ENCODE measurements at places on chromosomes 16 and 17.

- peak; percentile 38 for DNase-seq
These were observed 55.8 kb downstream of the NEUROD2 start for GRCh38 chr17:39551879-39552278.

- DNase-seq, result no peak
These were observed 134.3 kb downstream of the CCT6B start for GRCh38 chr17:34827008-34827407.

- DNase-seq, result no peak
These were observed 7.6 kb downstream of the SCPEP1 start for GRCh38 chr17:56985371-56986162.

DNA sequence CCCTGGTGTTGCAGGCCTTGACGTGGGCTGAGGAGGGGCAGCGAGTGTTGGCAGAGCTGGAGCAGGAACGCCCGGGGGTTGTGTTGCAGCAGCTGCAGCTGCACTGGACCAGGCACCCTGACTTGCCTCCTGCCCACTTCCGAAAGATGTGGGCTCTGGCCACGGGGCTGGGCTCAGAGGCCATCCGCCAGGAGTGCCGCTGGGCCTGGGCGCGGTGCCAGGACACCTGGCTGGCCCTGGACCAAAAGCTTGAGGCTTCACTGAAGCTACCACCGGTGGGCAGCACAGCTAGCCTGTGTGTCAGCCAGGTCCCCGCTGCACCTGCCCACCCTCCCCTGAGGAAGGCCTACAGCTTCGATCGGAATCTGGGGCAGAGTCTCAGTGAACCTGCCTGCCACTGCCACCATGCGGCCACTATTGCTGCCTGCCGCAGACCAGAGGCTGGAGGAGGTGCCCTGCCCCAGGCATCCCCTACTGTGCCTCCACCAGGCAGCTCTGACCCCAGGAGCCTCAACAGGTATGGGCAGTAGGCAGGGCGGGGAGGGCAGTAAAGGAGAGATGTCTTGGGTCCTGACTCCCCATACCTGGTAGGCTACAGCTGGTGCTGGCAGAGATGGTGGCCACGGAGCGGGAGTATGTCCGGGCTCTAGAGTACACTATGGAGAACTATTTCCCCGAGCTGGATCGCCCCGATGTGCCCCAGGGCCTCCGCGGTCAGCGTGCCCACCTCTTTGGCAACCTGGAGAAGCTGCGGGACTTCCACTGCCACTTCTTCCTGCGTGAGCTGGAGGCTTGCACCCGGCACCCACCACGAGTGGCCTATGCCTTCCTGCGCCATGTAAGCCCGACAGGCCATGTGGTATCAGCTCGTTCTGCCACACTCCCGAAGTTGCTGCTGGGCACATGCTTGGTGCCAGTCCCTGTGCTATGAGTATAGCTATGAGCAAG, 5.6 kb downstream of the PLEKHG4 start:
- DNase-seq, result peak; percentile 42

- no peak for DNase-seq
These were observed 4.0 kb upstream of the NAE1 start for GRCh38 chr16:66834746-66835145.

GRCh38 chr17:13920413-13920812, 148.9 kb upstream of the COX10 start:
- DNase-seq, result no peak

DNA sequence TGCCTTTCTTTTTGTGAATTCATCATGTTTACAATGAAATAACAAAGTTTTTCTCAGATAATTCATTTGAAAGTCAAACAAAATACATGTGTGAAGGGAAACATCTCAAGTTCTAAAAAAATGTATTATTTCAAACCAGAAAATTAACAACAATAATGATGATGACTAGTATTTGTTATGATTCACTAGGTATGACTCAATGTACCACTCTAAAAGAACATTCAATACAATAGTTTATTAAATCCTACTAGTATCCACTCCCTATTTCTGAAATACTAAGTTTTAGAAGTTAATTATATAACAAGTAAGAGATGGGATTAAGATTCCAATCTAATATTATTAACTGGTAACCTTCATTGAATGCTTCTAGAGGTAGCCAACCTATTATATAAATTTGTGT, 1444.8 kb upstream of the CDH8 start:
- DNase-seq, result no peak

DNA sequence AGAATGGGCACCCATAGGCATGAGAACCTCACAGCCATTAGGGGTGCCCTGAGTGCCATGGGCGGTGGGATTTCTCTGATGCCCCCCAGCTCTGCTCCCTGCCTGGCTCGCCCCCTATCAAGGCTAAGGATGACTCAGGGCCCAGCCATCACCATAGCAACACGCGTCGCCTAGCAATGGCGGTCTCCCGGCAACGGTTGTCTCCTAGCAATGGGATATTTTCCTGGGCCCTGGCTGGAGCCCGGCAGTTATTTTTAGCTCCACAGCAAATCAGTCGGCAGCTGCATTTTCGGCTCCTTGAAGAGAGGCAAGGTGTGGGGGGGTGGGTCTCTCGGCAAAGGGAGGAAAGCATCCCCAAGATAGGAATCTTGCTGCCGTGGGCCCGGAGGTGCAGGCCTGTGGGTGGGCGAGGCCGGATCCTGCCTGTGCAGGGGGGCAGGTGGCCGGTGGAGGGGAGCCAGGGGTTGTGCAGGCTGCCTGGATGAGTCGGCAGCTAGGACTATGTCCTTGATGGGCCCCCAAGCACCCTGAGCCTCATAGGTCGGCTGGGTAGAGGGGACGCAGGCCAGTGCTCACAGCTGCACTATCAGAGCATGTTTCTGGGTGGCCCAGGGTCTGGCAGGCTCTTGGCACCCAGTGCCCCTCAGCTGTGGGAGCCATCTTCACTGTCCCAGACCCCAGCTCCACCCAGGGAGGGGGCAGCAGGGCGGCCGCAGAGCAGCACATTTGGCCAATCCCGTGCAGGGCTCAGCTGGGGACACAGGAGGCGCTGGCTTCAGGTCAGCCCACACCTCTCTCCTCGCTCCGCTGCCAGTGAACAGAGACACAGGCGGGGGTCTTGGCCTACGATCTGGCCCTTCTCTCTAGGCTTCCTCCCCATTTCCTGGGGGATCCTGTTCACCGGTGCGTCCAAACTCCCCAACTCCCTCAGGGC, 4.2 kb upstream of the FBXL16 start:
- DNase-seq, result peak; percentile 86

GRCh38 chr16:5490499-5490898, 392.9 kb upstream of the EEF2KMT start:
- DNase-seq, result peak; percentile 1

DNA sequence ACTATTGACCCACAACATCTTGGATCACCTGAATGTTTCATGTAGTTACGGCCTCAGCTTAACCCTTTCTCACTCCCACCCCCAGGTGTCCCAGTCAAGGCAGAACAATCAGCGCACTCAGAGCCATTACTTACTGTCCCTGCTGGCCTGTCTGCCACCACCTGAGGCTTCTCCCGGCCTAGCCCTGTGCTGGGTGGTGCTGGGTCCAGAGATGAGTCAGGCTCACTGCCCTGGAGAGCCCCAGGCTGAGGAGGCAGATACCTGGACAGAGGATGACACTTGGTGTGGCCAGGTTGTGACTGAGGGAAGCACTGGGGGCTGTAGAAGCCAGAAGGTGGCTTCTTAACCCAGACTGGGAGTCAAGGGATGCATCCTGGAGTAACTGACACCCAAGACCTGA, 4.0 kb upstream of the SLC5A2 start:
- DNase-seq, result no peak

DNA sequence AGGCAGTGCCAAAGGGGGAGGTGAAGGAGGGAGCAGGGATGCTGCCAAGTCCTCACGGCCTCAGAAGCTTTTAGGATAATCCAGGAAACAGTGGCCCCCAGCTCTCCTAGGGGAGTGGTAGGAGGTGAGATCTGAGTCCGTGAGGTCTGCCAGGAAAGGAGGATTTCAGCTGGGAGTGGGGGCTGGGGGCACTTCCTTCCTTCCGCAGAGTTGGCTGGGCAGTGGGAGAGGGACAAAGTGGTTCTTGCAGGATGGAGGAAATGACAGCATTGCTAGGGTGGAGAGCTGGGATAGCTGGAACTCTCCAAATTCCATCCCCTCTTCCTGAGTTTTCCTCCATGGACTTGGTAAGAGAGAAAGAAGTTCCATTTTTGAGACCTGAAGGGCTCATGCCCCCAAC, 4.8 kb upstream of the SP6 start:
- peak; percentile 39 for DNase-seq

GRCh38 chr17:4249452-4250029, 14.2 kb downstream of the ANKFY1 start:
- peak; percentile 70 for DNase-seq

- DNase-seq, result peak; percentile 70
These were observed 1.8 kb downstream of the TMIGD1 start for GRCh38 chr17:30332057-30332542.

GRCh38 chr17:57953219-57953618, 2.0 kb downstream of the CUEDC1 start:
- DNase-seq, result no peak

DNA sequence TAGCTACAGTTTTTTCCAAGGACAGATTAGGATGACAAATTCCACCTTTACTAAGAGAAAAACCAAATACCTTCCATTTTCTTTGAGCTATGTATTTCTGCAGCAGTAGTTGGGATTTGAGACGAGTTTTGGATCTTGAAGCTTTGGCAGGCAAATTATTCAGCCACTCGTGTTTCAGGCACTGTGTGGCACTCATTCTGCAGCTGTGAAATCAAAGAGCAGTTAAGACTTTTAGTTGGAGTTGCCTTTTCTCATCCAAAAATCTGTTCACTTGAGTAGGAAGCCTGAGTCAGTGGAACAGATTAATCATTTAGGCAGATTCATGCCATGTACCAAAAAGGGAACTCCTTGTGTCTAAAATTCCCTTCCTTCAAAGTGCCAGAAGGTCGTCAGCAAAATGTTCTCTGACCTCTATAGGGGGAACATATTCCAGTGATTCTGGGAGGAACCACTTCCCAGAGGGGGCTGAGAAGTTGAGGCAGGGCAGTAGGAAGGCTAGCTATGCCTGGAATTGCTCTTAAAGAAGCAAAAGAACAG, 20.1 kb downstream of the ORC6 start:
- no peak for DNase-seq

DNA sequence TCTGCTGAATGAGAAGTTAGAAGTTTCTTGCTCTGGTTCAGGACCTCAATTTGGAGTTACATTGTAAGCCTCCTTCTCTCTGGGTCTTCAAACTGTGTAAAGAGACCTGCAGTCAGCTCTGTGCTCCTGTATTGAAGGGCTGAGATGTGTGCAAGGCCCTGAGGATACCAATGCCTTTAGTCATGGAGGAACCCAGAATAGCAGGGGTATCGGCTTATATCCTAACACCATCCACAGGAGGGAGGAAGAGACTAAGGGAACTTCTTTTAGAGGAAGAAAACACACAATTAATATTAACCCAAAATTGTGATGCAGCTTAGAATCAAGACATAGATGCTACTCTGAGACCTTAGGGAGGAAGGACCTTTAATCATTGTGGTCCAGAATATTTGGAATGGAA, 36.5 kb downstream of the GLP2R start:
- no peak for DNase-seq

- peak; percentile 73 for DNase-seq
These were observed 24.2 kb downstream of the KLHL36 start for GRCh38 chr16:84672276-84673202.

DNA sequence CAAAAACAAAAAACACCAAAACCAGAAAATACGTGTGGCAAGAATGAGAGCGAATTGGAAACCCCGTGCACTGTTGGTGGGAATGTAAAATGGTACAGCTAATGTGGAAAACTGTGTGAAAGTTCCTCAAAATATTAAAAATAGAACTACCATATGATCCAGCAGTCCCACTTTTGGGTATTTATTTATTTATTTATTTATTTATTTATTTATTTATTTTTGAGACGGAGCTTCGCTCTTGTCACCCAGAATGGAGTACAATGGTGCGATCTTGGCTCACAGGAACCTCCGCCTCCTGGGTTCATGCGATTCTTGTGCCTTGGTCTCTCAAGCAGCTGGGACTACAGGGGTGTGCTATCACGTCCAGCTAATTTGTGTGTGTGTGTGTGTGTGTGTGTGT, 29.5 kb upstream of the MAPK3 start:
- DNase-seq, result no peak

GRCh38 chr17:57677301-57677700, 67.8 kb downstream of the CCDC182 start:
- no peak for DNase-seq

DNA sequence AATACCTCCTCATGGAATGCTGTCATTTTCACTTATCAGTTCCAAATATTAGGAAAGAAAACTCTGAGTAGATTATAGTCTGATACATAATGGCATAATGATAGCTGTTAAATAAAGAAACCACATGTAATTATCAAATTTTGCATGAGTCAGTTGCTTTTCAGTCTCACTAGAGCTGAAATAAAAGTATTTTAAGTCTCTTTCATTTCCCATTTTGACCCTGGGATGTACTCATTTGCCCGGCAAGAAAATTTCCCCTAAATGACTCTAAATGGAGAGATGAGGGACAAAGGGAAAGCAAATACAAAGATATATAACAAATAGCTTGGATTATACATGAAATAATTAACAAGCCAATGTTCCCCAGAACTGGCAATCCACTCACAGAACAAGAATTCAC, 47.9 kb upstream of the CPHXL start:
- DNase-seq, result no peak

GRCh38 chr17:44921122-44921882, 6.0 kb upstream of the GFAP start:
- DNase-seq, result peak; percentile 18

DNA sequence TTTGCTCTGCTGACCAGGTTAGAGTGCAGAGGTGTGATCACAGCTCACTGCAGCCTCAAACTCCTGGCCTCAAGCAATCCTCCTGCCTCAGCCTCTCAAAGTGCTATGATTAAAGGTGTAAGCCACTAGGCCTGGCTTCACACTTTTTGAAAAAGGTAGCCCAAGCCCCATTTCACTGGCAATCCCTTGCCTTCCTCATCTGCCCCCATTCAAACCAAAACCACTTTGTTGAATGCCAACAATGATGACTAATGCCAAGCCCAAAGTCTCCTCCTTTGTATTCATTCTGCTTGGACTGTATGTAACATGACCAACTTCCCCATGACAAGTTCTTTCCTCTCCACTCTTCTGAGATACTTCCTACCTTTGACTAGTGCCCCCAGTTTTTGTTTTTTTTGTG, 33.1 kb downstream of the N4BP1 start:
- no peak for DNase-seq

DNA sequence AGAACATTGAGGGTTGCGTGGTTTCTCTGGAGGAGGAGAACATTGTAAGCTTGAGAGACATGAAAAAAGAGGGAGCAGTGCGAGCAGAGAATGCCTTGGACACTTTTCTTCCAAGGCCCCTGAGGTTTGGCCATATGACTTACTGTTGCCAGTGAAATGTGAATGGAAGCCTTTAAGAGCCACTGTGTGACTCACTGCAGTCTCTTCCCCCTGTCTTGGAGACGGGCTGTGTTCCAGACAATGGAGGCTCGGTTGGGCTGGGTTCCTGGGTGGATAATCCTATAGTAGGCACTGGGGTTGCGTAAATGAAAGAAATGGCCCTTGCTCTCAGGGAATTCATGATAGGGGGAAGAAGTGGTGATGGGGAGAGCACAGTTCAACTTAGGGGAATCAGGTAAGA, 75.5 kb downstream of the SHISA9 start:
- no peak for DNase-seq

DNA sequence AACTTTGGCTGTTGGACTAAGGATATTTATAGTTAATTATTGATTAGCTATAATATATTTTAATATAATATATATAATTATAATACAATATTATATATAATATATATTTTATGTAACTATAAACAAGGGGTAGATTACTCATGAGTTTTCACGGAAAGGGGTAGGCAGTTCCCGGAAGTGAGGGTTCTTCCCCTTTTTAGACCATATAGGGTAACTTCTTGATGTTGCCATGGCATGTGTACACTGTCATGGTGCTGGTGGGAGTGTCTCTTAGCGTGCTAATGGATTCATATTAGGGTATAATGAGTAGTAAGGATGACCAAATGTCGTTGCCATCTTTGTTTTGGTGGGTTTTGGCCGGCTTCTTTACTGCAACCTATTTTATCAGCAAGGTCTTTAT, 315.6 kb downstream of the WWOX start:
- DNase-seq, result no peak

Measured in cardiac fibroblast (primary cell).